Stimulated activated CD4-positive, alpha-beta T cell treated with anti-CD3 and anti-CD28 coated beads, Interleukin-4, amount 100 ng/mL, for 24 hours (primary cell): ENCODE measurements at places on chromosomes 1 and 21.

- DNase-seq: no peak
These were observed 79.3 kb downstream of the ST6GALNAC3 start for GRCh38 chr1:76153841-76154205.

DNA sequence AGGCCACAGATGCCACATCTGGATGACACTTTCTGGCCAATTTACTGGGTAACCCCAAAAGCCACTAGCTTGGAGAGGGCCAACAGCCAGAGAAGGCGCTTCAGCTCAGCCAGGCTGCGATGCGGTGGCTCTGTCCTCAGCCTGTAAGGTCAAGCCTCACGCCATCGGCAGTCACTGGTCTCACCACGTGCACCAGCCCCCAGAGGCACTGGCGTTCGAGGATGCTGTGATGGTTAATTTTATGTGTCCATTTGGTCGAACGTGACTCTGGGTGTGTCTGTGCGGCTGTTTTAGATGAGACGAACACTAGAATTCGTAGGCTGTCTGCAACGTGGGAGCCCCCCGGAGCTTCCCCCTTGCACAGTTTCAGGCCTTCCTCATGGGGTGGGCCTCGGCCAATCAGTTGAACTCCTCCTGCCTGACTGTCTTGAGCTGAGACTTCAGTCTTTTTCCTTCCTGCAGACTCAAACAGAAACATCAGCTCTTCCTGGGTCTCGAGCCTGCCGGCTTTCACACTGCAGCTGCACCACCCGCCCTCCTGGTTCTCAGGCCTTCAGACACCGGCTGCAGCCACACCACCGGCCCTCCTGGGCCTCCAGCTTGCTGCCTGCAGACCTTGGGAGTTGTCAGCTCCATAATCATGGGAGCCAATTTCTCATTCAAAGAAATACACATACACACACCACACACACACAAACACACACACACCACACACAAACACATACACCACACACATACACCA is 41.6 kb upstream of the SLC45A1 start:
- no peak for DNase-seq

DNA sequence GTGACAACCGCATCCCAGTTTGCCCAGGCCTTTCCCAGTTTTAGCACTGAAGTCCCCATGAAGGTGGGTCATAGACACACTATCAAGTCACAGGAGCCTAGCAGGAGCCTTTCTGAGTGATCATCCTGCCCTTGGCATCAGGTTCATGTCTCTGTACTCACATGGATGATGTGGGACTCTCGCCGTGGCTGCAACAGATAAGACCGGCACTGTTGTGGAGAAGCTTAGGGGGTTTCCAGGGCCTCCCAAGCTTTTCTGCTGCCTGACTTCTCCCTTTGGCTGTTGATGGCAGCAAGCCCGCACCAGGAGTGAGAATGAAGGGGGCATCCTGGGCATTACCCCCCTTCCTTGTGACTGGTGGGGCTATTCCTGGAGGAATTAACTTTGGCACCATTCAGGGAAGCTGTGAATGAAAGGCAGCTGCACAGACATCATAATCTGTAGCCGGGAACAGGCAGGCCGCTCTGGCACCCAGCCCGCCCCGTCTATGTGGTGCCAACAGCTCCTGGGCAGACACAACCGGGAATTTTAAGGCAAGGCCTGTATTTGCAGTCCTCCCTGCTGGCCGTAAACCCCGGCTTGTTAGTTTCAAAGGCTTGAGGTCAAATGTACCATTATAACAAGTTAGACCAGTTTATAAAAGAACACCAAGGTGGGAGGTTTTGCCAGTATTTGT is 148.6 kb downstream of the HUNK start:
- DNase-seq: no peak

- no peak for DNase-seq
These were observed 1.1 kb downstream of the GRIK1 start for GRCh38 chr21:29938776-29939103.

DNA sequence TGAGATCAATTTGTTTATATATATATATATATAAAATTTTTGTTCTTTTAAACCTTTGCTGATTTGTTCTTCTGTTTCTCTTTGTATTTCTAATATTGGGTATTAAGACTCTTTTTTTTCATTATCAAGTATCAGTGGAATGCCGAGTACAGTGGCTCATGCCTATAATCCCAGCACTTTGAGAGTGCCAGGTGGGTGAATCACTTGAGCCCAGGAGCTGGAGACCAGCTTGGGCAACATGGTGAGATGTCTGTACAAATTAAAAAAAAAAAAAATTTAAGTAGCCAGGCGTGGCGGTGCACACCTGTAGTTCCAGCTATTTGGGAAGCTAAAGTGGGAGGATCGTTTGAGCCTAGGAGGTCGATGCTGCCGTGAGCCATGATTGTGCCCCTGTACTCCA is 67.1 kb downstream of the MAST2 start:
- DNase-seq: no peak

DNA sequence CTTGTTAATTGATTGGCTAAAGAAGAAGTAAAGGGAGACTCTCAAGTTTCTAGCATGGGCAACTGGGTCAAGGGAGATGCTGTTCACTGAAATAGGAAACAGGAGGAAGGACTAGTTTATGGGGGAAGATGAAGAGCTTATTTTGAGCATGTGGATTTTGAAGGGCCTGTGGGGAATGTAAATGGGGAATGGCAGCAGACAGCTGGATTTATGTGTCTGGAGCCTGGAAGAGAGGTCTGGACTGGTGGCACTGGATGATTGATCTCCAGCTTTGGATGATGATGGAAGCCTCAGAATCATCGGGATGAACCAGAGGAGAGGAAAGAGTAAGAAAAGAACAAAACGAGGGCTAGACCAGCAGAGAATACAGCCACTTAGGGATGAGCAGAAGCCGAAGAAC is 54.9 kb upstream of the ENAH start:
- DNase-seq: no peak

DNA sequence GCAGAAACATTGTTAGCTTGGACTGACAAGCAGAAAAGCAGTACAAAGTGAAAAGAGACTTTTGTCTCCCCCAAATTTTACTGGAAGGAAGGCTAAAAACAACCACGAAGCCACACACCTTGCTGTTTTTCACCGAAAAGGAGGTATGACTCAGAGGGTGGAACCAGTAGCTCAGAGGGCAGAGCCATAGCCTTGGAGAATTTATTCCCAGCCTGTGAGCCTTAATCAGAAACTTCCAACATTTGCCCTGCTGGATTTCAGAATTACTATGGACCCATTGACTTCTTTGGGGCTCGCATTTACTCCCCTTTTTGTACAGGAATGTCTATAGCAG is 32.0 kb downstream of the RPS6KC1 start:
- DNase-seq: no peak

GRCh38 chr1:8015036-8015808 is 10.9 kb downstream of the ERRFI1 start:
- DNase-seq: peak; percentile 50

DNA sequence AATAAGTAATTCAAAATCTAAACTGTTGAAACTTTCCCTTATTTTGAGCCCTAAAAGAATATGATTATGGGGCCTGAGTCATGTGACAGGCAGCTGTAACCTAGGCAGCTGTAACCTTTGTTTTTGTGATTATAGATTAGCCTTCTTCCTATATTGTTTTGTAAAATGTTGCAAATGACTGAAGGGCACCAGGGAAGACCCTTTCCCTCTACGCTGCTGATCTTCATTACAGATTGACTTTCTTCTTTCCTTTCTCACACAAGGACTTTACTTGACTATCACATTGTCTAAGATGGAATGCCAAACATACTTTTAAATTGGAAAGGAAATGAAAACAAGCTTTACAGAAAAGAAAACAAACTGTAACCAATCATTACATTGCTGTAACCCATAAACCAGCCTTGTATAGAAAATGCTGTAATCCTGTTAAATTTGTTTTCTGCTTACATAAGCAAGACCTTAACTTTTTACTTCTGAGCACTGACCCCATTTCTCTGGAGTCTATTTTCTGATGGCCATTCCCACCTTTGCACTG is 242.2 kb downstream of the RGS7 start:
- DNase-seq: no peak

DNA sequence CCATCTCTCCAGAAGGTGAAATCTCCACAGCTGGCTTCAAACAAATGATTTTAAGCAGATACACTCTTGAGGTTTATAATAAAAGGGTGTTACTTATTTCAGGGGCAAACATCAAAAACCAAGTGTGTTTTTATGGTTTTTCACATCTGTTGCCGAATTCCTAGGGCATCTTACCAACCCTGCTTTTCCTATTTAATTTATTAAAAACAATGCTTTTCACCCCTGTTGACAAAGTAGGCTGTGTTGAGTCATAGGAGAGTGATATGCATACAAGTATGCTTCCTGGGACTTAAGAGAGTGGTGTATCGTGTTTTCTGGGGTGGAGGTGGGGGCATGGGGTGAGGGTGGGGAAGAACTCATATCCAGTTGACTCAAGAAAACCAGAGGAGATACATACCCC is 29.3 kb upstream of the IL20 start:
- no peak for DNase-seq

DNA sequence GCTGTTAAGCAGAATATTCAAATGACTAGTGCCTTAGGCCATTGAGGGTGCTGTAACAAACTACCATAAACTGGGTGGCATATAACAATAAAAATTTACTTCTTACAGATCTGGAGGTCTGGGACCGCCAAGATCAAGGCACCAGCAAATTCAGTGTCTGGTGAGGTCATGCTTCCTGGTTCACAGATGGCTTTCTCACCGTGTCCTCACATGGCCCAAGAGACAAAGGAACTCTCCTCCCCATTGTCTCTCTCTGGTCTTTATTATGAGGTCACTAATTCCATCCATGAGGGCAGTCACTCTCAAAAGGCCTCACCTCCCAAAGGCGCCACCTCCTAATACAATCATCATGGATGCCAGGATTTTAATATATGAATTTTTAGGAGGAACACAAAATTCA is 127.3 kb downstream of the GABPA start:
- DNase-seq: no peak

GRCh38 chr1:155890251-155890650 is 20.9 kb downstream of the RIT1 start:
- DNase-seq: no peak

DNA sequence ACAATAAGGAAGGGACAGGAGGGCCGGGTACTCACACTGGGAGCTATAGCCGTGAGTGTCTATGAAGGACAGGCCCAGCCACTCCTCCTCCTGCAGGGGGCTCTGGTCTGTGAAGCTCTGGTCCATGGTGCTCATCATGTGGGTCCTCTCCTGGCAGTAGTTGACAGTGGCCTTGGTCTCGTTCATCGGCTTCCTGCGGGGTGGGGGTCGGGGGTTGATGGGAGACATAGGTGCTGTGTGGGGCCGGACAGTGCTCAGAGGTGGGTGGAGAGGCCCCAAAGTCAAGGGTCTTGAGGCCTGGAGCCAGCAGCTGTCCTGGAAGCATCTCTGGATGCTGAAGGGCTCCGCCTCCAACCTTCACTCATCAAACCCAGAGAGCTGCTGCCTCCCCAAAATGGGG is 260.4 kb downstream of the PTPRU start:
- DNase-seq: no peak

DNA sequence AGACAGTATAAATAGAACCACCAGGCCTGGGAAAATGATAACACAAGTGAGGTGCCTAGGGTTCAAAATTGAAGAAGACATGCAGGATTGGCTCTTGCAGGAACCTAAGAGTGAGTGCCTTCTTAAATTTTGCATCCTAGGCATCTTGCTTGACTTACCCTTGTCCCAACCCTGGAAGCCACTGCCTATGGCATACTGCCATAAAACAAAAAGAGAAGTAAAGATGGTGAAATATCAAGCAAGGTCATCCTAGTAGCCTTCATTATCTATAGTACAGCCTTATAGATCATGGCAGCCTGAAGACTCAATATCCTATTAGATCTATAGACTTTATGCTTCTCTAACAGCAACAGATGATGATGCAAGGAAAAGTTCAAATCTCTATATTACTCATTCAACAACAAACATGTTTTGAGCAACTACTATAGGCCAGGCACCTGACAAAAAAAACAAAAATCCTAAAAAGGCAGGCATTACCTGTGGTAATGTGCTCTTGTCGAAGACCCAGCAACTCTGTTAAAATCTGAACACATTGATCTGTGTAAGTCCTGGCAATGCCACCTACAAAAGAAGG is 6.3 kb downstream of the AP4B1 start:
- no peak for DNase-seq

DNA sequence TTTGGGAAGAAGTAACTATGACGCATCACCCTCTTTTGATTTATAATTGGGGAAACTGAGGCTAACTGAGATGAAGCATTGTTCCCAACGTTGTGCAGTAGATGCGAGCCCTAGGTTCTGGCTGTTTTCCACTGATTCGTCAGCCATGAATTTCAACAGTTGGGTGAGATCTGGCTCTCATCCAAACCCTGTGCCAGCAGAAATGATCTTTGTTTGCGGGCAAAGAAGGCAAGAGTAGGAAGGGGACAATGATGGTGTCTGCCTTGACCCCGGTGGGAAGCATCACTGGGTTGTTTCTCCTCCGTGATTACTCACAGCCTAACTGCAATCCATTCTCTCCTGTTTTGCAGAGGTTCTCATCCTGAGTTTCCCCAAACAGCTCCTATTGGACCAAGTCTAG is 142.3 kb downstream of the MIS18A start:
- no peak for DNase-seq

GRCh38 chr1:153260585-153261280 is 1.2 kb downstream of the LORICRIN start:
- DNase-seq: peak; percentile 6

GRCh38 chr1:9037476-9038337 is 11.5 kb upstream of the SLC2A7 start:
- no peak for DNase-seq

GRCh38 chr1:61160526-61160925 is 78.2 kb downstream of the NFIA start:
- no peak for DNase-seq

- DNase-seq: no peak
These were observed 318.5 kb downstream of the NTNG1 start for GRCh38 chr1:107459204-107459904.

DNA sequence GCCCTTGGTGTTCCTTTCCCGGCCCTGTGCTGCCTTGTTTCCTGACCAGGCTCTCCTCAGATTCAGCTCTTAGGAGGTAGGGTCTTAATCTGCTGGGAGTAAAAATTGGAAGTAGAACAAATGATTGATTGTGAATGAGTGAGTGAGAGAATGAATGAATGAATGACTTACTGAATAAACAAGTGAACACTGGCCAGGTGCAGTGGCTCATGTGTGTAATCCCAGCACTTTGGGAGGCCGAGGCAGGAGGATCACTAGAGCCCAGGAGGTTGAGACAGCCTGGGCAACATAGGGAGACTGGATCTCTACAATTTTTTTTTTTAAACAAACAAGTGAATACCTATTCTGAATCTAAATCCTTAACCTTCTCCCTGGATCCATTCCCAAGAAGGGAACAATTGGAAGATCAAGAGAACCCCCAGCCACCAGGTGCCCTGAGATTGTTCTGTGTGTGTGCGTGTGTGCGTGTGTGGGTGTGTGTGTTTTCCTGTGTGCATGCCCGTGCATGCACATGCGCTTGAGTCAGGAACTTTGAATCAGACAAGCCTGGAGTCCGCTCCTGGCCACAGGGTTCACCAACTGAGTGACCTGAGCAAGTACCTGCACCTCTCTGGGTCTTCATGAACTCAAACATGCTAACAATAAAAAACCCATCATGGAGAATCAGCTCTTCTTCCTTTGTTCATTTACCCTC is 24.3 kb upstream of the CITED4 start:
- no peak for DNase-seq
